ENCODE measurements at places on chromosomes 12 and 14. TPM values are rescaled to one million over a fixed set of nuclear protein-coding genes. Genes with fewer than 3 reads are reported as not detected.

DNA sequence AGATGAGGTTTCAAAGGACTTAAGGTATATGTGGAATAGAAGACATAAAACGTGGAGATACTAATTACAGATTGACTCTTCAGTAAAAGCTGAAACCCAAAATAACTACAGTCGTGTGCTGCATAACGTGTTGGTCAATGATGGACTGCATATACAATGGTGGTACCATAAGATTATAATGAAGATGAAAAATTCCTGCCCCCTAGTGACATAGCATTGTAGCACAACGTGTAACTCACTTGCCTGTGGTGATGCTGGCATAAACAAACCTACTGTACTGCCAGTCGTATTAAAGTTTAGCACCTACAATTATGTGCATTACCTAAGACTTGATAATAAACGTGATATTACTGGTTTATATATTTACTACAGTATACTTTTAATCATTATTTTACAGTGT lies 150.3 kb downstream of the LRRK2 start:
- DNase-seq = no peak

DNA sequence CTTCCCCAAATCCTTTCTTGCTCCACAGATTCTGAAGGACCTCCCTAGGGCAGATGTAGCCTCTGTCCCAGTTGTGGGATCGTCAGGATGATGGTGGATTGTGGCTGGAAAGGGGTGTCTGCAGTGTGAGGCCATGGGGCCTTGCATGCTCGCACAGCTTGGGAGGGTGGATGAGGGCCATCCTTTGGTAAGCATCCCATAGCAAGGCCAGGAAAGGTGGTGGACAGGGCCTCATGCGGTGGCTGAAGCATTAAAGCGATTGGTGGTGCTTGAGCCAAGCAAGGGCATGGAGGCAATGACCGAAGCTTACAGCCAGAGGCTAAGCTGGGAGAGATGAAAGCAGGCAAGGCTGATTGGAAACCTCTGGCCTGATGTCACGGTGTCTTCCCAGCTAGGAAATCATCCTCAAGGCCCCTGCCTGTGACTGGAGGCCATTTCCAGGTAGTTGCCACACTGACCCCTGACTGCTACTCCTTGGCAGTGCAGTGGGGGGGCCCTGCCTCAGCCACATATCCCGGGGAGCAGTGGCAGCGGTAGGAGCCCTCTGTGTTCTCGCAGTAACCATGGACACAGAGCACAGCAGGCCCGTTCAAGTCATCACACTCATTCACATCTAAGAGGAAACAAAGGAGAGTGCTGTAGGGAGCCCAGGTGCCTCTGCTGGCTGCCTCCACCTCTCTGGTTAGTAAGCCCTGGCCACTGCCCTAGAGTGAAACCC lies 7.0 kb downstream of the ISCA2 start:
- no peak for DNase-seq

The RERGL gene
- total RNA-seq = not detected

- no peak for DNase-seq
Measured at GRCh38 chr12:75986001-75986746, 45.4 kb downstream of the PHLDA1 start.

DNA sequence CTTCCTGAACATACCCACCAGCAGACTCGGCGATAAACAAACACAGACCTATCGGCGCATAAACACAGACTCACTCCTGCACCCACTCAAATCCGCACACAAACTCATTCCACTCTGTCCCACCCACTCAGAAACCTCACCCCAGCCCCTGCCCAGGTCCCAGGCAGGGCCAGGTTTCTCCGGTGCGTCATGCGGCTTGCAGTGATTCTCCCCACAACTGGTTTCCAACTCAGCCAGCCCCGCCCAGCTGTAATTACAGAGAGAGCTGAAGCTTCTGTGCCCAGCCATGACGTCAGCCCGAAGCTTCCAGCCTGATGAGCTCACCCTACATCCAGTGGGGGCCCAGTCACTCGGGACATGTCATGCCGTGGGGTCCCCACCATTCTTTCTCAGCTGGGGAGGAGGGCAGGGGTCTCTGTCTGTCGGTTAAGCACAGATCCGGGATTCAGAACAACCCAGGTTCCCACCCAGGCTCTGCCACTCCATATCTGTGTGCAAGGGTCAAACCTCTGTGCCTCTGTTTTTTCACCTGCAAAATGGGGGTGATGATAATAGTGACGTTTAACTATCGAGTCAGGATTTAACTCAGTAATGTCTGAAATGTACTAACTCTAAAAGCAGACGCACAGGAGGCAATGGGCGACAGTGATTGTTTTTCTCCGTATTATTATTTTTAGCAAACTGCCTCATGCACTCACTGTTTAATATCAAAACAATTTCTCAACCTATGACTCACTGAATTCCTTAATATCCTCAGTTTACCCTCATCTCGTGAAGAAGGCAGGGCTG lies 2.3 kb upstream of the HSPB8 start:
- DNase-seq = no peak

DNA sequence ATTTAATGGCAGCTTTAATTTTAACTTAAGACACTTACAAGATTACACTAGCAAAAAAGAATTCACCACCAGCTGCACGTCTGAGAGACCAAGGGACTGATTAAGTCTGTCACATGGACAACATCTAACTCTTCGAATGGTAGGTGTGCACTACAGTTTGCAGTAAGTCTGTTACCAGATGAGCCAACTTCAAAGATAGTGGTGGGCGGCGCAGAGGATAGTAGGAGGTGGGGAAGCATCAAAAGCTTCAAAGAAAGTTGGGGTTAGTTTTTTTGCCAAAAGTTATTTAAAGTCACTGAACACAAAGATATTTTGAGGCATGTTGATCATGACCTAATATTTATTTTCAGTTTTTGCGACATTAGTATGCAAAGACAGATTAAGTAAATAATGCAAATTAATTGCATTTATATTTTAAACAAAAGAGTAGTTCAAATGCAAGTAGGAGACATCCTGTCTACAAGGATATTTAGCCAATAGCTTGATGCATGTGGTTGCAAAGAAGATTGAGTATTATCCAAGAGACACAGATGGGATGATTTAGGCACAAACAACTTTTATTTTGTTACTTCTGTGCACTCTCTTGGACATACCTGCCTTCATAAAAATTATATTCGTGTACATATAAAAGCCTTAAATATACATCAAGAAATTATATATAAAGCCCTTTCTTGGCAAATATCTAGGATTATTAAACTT lies 327.7 kb downstream of the BMP4 start:
- DNase-seq = no peak

DNA sequence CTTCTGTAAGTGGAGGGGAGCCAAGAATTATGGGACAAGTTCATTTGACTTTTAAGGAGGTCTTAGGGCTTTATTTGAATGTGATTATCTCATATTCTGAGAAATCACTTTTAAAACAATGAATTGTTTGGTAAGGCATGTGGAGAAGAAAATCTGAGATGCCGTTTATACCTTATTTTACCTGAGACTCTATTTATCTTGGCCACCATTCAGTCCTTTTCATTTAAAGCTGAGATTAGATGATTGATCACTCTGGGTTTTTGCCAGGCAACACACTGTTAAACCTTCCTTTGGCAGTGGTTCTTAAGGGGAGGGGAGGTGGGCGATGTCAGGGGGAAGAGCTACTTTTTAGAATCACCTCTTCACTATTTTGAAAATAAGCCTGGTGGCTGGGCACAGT lies 11.4 kb downstream of the CAND1 start:
- DNase-seq = no peak

The GPR33 gene
- total RNA-seq = not detected

GRCh38 chr14:71089971-71090370 lies 182.7 kb downstream of the PCNX1 start:
- DNase-seq = no peak

DNA sequence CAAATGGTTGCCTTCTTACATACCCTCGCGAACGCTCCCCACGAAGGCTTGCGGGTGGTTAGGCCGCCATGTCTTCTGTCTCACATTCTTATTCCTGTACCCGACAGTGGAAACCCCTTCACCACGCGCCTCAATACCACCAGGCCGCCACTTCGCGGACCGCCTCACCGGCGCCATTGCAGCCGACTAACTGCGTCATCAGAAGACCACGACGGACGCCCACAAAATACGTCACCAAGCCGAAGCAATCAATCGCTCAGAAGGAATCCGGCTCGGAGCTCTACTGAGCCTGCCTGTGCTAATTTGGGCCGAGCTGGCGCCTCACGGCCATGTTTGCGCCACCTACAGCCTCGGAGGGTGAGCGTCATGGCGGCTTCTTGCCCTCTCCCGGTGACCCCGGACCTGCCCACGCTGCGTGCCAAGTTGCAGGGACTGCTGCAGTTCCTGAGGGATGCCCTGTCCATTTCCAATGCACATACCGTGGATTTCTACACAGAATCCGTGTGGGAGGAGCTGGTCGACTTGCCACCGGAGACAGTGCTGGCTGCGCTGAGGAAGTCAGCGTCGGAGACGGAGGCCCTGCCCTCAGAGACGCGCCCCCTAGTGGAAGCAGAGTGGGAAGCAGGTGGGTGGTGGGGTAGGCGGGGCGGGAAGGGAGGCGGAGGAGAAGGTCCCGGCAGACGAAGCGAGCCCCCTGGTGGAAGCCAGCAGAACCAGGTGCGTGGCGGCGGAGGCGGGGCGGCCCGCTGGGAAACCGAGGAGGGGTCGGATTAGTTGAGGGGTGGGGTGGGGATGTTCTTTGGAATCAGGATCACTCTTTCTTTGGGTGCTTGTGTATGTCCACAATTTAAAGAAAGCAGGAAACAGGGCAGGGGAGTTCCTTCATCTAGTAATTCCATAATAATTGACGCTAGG lies at the start of the genes CCDC59 and METTL25:
TSS of gene CCDC59 (minus strand) at position 188 of the 915 bp plus-strand sequence. CDS start at position 177, 11 bp downstream.
TSS of gene METTL25 (plus strand) at position 330 of the 915 bp plus-strand sequence. CDS start at position 367, 37 bp downstream.
- DNase-seq = peak; percentile 97

The CCDC60 gene
- not detected for total RNA-seq

The CEBPE gene
- total RNA-seq = 0.67 TPM

The SLC10A1 gene
- total RNA-seq = not detected

The DHH gene
- not detected for total RNA-seq

- no peak for DNase-seq
Measured at GRCh38 chr12:29430716-29431044, 49.7 kb upstream of the ERGIC2 start.

The CLEC9A gene
- total RNA-seq = not detected

- DNase-seq = no peak
Measured at GRCh38 chr14:58071341-58071740, 80.7 kb downstream of the ARMH4 start.

- no peak for DNase-seq
Measured at GRCh38 chr14:81466854-81467253, 66.7 kb upstream of the STON2 start.

The IL22 gene
- 0.42 TPM for total RNA-seq

- DNase-seq = no peak
Measured at GRCh38 chr12:75805905-75806304, 225.7 kb downstream of the PHLDA1 start.

The KIF26A gene
- total RNA-seq = 0.50 TPM

DNA sequence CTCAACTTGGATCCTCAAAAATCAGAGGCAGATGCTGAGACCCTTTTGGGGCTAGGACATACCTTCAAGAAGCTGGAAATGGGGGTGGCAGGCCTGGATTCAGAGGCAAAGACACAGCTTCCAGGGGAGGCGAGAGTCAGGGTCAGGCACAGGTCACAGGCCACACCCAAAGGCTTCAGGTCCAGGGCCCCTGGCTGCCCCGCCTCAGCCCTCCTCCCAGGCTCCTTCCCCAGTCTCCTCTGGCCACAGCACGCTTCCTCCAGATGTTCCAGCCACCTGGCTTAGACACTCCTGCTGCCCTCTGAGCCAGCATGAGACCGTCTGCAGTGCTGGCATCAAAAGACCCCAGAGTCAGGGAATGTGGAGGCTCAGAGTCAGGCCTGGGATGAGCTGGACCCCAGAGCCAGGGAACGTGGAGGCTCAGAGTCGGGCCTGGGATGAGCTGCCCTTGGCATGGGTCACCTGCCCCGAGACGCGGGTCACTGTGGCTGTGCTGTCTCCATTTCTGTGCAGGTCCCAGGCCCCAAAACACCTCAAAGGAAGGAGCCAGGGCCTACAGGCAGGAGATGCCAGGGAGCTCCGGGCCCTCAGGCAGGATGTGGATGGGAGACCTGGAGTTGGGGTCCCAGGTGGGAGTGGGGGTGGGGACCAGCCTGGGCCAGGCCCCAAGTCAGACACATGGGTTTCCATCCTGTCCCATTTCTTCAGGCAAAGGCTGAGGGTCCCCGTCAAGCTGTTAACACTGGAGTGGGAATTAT lies 58.9 kb downstream of the DIO3 start:
- DNase-seq = no peak

The KRT6B gene
- total RNA-seq = not detected

- DNase-seq = no peak
Measured at GRCh38 chr14:61033054-61033453, 52.0 kb downstream of the SLC38A6 start.

DNA sequence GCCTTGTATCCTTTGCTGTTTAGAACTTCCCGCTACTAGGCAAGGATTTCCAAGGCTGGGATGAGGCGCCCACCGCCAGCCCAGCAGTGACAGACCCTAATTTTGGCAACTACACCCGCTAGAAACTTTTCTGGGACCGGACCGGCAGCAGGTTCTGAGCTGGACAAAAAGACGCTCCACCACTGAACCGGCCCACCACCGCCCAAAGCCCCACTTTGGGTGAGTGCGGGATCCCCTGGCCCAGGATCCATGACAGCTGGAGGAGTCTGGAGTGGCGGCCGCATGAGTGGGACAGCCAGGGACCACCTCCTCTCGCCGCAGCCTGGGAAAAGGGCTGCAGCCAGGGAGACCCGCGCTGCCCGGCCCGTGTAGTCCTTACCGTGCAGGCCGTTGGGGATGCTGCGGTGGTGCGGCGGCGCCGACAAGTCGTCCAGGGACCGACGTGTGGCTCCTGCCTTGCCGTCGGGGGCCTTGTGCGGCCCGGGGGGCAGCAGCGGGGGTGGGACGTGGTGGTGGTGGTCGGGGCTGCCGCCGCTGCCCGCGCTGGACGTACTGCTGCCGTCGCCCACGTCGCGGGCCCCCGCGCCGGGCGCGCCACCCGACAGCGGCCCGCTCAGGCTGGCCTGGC lies 1.1 kb downstream of the CCDC85C start:
- DNase-seq = no peak

DNA sequence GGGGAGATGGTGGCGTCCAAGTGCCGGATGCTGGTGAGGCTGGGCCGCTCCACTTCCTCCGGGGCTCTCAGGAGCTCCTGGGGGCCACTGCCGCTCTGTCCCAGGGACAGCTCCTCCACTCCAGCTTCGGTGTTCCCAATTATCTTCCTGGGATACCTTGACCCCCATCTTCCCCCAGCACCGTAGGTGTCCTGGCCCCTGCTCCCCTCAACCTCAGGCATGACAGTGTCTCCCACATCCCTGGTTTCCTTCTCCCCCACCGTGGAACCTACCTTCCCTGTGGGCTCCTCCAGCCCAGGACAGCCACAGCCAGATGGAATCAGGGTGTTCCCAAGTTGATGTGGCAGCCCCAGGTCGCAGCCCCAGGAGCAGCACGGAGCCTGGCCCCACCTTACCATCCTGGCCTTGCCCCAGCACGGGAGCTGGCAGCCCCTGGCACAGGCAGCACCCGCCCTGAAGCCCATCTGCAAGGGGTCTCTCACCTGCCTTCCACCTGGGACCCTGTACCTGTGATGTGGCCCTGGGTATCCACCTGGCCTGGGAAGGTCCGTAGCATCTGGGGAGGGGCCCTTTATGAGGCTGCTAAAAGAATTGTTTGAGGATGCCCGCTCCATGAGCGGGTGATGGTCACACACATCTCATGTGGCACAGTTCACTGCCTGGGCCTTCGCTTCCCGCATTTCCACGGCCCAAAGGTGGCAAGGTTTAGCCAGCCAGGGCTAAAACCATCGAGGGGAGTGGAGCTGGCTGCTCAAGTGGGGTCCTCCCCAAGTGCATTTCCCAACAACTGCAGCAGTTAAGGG lies 4.1 kb downstream of the TMEM121 start:
- no peak for DNase-seq

The A2M gene
- total RNA-seq = not detected

The EIF2S3B gene
- total RNA-seq = 1.0 TPM

All from activated CD4-positive, alpha-beta T cell treated with anti-CD3 and anti-CD28 coated beads, Interleukin-2, amount 10 ng/mL, durations not matched to agents 7 days and 5 days (primary cell).